Uterus (tissue), 4 donors: ENCODE measurements at places on chromosomes 2 and 18. TPM values are rescaled to one million over a fixed set of nuclear protein-coding genes. Genes with fewer than 3 reads are reported as not detected.
A peak's percentile ranks its signal among the peaks of the same experiment; 100 is the strongest.

- no peaks in the 10 kb centered on the region for H3K27me3 ChIP-seq
- H3K4me1 ChIP-seq = no peaks in the 10 kb centered on the region
- no peaks in the 10 kb centered on the region for H3K36me3 ChIP-seq
- no peak overlapping the region for H3K27ac ChIP-seq
- no peak overlapping the region for H3K4me3 ChIP-seq
- DNase-seq = no peak
These were observed 174.1 kb downstream of the NYAP2 start for GRCh38 chr2:225573603-225574002.

DNA sequence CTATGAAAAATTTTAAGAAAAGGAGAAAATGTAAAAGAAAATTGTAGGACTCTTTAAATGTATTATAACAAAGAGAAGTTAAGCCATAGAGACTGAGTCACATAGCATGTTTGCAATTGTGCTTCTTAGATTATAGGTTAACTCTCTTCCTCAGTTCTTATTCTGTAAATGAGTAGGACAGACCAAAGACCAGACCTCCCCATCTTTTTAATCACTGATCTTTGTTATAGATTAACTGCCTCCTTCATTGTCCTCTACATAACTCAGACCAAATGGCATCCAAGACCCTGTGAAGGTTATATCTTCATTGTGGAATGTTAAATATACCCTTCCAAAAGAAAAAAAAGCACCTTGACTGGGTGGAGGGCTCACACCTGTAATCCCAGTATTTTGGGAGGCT is 316.9 kb upstream of the LRRTM4 start:
- no peaks in the 10 kb centered on the region for H3K36me3 ChIP-seq
- no peak overlapping the region for H3K4me3 ChIP-seq
- no peak for DNase-seq
- no peak overlapping the region for H3K27ac ChIP-seq

- no peaks in the 10 kb centered on the region for H3K27me3 ChIP-seq
- no peak overlapping the region for H3K27ac ChIP-seq
- no peak for DNase-seq
- H3K36me3 ChIP-seq = no peaks in the 10 kb centered on the region
- H3K4me1 ChIP-seq = no peaks in the 10 kb centered on the region
These were observed 35.8 kb downstream of the RBKS start for GRCh38 chr2:27854229-27854862.

Gene OSBPL1A
- total RNA-seq = 68.4 TPM

Gene SERPINB11
- not detected for total RNA-seq

Gene HOXD4
- total RNA-seq = 6.8 TPM

- H3K4me3 ChIP-seq = no peak overlapping the region
- DNase-seq = no peak
- no peaks in the 10 kb centered on the region for H3K4me1 ChIP-seq
- no peaks in the 10 kb centered on the region for H3K27me3 ChIP-seq
- H3K27ac ChIP-seq = no peak overlapping the region
These were observed 140.9 kb upstream of the MYCN start for GRCh38 chr2:15799432-15799827.

DNA sequence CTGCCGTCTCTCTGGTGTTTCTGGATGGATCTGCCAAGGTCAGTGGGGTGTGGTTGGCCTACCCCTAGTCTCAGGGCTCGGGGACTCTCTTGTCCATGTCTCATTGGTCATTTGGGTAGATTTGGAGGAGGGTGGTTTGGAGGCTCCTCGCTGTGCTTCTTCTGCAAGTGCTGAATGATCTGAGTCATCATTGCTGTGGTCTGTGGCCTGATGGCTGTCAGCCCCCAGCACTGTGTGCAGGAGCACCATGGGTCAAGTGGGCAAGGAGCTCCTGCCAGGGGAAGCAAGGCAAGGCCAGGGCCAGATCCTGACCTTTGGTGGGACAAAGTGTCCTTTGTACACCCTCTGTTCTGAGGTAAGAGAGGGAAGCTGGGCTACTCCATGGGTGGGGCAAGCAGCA is 221.8 kb downstream of the FHOD3 start:
- no peaks in the 10 kb centered on the region for H3K27me3 ChIP-seq
- no peak for DNase-seq
- no peak overlapping the region for H3K27ac ChIP-seq
- H3K36me3 ChIP-seq = no peaks in the 10 kb centered on the region
- no peaks in the 10 kb centered on the region for H3K4me1 ChIP-seq
- no peak overlapping the region for H3K4me3 ChIP-seq

DNA sequence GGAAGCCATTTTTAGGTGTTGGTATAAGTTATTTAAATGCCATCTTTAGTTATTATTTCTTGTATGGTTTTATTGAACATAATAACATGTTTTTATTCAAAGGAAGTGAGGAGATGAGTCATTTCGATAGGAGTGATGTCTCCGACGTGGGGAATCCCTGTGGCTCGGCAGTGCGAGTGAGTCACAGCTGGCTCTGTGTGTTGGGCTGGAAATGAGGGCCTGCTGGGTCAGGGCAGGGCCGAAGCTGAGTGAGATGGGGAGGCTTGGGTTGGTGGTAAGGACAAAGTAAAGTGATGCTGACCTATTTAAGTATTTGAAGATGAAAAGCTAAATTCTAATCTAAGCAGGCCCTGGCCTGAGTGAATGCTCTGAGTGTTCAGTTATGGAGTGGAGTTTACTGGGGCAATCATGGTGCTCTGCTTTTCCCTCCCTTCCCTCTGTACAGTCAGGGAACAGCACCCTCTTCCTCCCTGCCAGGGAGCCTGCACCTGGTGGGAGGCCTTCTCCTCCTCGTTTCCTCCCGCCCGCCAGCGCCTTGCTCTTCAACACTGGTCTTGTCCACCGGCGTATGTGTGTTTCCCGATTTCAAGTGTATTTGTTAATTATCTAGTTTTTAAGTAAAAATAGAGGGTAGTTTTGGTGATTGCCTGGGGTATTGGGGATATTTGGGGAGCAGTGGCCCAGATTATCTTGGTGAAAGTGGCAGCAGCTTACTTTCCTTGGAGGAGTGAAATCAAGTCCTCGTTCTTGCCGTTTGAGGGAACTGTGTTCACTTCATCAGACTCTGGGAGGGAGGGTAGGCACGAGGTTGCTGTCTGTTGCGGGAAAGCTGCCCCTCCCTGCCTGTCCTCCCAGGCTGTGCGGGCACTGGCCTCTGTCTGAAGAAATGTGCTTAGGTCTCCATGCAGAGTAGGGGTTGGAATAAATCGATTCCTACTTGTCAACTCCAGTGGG is 157.0 kb downstream of the LDLRAD4 start:
- no peaks in the 10 kb centered on the region for H3K36me3 ChIP-seq
- H3K27ac ChIP-seq = peak overlapping the region; percentile 65
- H3K4me1 ChIP-seq = no peaks in the 10 kb centered on the region
- H3K4me3 ChIP-seq = no peak overlapping the region
- peak; percentile 82 for DNase-seq

DNA sequence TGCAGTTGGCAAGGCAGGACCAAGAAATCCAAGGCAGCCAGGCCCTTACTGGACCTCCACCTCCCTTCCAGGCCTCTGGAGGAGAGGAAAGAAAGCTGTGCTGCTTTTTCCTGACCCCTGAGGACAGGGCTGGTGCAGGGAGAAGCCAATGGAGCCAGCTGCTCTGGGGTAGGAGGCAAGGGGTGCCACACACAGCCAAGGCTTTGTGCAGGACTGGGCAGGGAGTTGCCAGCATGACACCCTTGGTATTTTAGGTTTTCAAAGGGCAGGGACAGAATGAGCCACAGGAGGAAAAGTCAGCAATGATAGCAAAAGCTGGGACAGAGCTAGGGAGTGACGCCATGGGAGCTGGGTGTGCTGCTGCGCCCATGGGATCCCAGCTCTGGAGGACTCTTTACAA is 22.9 kb downstream of the CCT7 start:
- no peaks in the 10 kb centered on the region for H3K4me1 ChIP-seq
- no peak for DNase-seq
- H3K27me3 ChIP-seq = no peaks in the 10 kb centered on the region
- no peak overlapping the region for H3K4me3 ChIP-seq
- H3K36me3 ChIP-seq = no peaks in the 10 kb centered on the region

Gene ARHGAP25
- 11.4 TPM for total RNA-seq

Gene MC4R
- total RNA-seq = not detected

Gene NTSR2
- total RNA-seq = not detected

DNA sequence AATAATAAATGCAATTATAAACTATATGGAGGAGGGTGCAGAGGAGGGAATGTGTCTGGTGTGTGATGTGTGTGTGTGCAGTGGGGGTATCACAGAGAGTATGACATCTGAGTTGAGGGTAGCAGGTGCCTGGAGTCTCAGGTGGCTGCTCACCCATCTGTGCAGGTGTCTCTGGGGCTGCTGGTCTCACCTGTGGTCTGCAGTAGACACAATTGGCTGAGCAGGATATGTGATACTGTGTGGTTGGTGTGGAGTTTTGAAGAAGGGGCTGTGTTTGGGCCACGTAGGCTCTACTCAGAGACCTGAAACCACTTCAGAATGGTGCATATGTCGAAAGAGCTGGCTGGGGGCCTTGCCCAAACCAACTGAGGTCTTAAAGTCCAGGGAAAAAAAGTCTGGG is 17.0 kb downstream of the FABP1 start:
- H3K4me1 ChIP-seq = no peaks in the 10 kb centered on the region
- H3K4me3 ChIP-seq = no peak overlapping the region
- no peak for DNase-seq
- no peaks in the 10 kb centered on the region for H3K27me3 ChIP-seq
- no peaks in the 10 kb centered on the region for H3K36me3 ChIP-seq
- no peak overlapping the region for H3K27ac ChIP-seq

DNA sequence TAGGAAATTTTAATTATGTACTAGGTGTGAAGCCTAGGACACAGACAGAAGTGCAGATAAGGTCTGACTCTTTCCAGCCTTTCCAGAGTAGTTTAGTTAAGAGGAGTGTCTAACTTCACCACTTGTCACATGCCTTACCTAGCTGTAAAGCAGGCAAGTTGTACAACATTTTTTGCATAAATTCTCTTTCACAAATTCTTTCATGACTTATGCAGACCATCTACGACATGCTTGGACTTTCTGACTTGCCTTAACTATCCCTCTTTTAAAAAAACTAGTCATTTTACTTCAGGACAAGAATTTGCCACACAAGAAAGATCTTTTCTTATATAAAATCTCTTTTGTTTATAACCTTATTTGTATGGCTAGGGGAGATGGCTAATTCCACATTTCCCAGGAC is 1273.6 kb upstream of the SLC39A10 start:
- H3K27ac ChIP-seq = no peak overlapping the region
- DNase-seq = no peak
- H3K4me1 ChIP-seq = no peaks in the 10 kb centered on the region
- H3K36me3 ChIP-seq = no peaks in the 10 kb centered on the region
- no peak overlapping the region for H3K4me3 ChIP-seq

DNA sequence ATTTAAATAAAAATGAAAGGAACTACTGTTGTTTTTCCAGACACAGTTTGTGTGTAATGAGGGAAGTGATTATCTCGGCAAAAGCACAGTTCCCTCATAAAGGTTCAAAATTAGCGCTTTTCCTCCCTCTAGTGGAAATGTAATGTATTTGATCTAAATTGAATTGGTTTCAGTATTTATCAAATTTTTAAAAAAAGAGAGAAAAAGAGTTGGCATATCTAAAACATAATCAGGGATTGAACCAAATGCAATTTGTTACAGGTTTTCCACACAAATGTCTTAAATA is 37.5 kb downstream of the CMPK2 start:
- no peaks in the 10 kb centered on the region for H3K27me3 ChIP-seq
- no peak overlapping the region for H3K4me3 ChIP-seq
- no peaks in the 10 kb centered on the region for H3K36me3 ChIP-seq
- no peaks in the 10 kb centered on the region for H3K4me1 ChIP-seq
- H3K27ac ChIP-seq = no peak overlapping the region

DNA sequence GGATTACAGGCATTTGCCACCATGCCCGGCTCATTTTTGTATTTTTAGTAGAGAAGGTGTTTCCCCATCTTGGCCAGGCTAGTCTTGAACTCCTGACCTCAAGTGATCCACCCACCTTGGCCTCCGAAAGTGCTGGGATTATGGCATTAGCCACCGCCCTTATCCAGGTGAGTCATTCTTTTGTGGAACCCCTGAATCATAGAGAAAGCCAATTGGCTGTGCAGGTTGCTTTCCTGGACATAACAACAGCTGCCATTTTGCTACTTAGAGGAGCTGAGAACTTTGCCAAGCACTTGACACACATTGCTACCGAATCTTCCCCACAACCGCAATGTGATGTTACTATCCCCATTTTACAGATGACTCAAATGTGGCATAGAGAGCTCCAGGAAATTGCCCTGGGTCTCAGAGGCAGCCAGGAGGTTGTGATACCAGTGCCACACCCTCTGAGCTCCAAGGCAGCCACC is 36.0 kb downstream of the SETBP1 start:
- H3K4me1 ChIP-seq = no peaks in the 10 kb centered on the region
- H3K27me3 ChIP-seq = no peaks in the 10 kb centered on the region
- no peak for DNase-seq
- H3K36me3 ChIP-seq = no peaks in the 10 kb centered on the region
- H3K27ac ChIP-seq = peak overlapping the region; percentile 86

DNA sequence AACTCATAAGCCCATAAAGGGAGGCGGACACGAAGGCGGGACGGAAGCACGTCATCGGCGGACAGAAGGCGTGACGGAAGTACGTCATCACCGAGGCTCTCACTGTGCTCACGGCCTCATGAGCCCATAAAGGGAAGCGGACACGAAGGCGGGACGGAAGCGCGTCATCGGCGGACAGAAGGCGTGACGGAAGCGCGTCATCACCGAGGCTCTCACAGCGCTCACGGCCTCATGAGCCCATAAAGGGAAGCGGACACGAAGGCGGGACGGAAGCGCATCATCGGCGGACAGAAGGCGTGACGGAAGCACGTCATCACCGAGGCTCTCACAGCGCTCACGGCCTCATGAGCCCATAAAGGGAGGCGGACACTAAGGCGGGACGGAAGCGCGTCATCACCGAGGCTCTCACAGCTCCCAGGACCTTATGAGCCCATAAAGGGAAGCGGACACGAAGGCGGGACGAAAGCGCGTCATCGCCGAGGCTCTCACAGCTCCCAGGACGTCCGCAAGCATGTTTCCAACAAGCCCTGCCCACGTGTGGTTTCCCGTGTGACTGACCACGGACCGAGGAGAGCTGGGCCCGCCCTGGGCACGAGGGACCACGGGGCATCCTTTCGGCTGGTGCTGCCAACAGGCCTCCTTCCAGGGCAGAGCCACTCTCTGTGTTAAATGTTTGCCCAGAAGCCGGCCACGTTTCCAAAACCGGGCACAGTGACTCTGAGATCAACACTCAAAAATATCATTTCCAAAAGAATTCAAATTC is 182.7 kb upstream of the SALL3 start:
- no peak for DNase-seq
- H3K4me1 ChIP-seq = no peaks in the 10 kb centered on the region
- H3K27me3 ChIP-seq = no peaks in the 10 kb centered on the region
- H3K36me3 ChIP-seq = no peaks in the 10 kb centered on the region
- no peak overlapping the region for H3K27ac ChIP-seq
- no peak overlapping the region for H3K4me3 ChIP-seq
